ELF-1 (cell line): ENCODE measurements at places on chromosomes 12 and 14.
A peak's percentile ranks its signal among the peaks of the same experiment; 100 is the strongest.

GRCh38 chr14:94690896-94691659 is 78.8 kb downstream of the GSC start:
- DNase-seq, result no peak

GRCh38 chr14:98961191-98961590 is 310.8 kb downstream of the BCL11B start:
- no peak for DNase-seq

DNA sequence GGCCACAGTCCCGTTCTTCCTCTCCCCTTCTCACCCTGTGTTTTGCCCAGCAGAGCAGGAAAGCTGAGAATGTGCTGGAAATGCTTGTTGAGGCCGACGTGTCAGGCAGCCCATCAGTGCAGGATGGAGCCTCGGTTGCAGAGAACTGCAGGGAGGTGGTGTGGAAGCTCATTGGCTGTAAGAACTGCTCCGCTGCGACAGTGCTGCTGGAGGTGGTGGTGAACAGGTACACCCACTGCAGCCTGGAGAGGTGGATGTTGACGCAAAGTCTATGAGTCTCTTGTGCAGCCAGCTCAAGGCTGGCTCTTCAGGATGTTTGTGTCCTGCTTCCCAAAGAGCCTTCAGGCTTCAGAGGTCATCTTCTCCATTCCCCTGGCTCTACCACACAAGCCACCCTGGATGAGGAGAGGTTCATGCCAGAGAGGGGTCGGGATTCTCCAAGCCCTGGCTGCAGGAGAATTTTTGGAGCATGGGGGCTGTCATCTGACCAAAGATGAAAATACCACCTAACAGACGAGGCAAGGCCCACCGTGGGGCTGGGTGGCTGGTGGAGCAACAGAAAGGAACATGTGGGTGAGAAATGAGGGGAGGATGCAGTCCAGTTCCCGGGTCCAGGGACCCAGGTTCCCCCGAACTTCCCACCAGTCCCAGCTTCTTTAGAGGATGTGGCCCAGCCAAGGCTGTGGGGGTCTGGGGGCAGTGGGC is 174.1 kb upstream of the PRMT8 start:
- no peak for DNase-seq

GRCh38 chr12:91851741-91852477 is 293.7 kb downstream of the BTG1 start:
- no peak for DNase-seq

- no peak for DNase-seq
Measured at GRCh38 chr12:2335513-2335912, 282.7 kb downstream of the CACNA1C start.

DNA sequence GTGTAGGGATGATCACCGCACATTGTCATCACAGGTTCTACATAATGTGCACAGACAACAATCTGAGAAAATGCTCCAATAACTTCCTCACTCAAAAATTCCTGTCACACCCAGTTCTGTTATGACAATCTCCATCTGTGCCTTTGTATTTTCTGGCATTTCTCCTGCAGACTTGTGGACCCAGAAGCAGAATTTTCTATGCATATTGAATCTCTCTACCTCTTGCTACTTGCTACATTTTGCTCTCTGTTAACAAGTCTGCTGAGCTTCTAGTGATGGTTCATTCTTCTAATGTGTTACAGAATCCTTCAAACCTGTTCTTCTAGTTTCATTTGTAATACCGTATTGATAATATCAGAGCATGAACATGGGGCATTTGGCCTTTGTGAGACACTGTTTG is 127.8 kb upstream of the PTPRQ start:
- no peak for DNase-seq

DNA sequence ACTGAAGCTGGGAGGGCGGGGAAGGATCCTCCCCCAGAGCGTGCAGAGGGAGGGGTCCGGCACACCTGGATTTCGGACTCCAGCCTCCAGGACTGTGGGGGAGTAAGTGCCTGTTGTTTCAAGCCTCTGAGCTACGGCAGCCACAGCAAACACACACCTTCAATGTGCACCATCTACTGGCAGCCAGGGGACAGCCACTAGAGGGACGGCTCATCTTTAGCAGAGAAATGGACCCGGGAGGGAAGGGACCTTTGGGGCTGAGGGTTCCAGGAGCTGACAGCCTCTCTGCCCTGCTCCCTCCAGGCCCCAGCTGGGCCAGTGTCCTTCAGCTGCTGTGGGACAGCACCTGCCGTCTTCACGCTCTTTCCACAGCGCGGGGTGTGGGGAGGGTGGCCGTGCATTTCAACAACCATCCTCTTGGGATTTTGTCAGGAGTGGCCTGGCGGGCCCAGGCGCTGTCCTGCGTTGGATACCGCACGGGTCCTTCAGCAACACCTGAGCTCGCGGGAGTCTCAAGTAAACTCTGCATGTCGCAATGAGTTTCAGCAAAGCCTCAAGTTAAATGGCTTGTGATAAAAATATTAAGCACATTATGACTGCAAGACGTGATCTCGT is 209.2 kb upstream of the C14orf180 start:
- DNase-seq, result peak; percentile 71

DNA sequence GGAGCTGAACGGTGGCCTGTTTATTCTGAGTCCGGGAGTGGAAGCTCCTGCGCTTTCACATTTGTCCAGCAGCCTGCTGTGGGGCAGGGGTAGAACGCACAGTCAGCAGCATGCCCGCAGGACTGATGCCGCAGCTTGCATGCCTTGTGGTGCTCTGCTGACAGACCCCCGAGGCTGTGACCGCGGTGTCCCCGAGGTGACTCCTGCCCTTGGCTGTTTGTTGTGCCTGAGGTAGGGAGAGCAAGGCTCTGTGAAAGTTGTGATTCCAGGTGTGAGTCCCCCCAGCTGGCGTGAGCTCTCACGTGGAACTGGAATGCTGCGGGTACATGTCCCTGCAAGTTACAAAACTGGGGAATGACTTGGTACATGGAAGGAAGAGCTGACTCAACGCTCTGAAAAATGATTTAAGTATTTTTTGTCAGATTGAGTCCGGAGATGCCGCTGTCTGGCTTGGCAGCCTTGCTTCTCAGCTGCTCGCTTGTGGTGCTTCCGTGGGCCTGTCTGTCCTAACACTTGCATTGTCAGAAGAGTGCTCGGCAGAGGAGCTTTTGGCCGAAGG is 18.1 kb downstream of the MLXIP start:
- DNase-seq, result no peak

DNA sequence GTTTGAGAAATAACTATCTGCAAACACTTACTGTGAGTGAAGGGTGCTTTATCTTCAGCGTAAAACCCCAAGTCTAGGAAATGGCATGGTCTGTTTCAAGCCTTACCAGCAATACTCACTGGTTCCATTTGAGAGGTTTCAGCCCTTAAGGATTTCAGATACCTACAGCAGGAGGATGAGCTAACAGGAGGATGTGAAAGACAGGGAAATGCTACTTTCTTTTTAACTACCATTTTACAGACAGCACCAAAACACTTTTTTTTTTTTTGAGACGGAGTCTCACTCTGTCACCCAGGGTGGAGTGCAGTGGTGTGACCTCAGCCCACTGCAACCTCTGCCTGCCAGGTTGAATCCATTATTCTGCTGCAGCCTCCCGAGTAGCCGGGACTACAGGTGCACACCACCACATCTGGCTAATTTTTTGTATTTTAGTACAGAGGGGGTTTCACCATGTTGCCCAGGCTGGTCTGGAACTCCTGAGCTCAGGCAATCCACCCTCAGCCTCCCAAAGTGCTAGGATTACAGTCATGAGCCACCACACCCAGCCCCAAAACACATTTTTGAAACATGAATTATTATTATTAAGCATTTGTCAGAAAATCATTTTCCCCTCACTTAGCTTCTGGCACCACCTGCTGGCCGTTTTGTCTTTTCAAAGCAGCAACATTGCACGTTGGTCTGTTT is 4.6 kb downstream of the MTRFR start:
- DNase-seq, result no peak

GRCh38 chr12:9971181-9971580 is at the start of gene CLEC12A:
CLEC12A (plus strand) TSS chr12:9971409; CDS start chr12:9971597, 188 bp downstream.
- DNase-seq, result no peak

DNA sequence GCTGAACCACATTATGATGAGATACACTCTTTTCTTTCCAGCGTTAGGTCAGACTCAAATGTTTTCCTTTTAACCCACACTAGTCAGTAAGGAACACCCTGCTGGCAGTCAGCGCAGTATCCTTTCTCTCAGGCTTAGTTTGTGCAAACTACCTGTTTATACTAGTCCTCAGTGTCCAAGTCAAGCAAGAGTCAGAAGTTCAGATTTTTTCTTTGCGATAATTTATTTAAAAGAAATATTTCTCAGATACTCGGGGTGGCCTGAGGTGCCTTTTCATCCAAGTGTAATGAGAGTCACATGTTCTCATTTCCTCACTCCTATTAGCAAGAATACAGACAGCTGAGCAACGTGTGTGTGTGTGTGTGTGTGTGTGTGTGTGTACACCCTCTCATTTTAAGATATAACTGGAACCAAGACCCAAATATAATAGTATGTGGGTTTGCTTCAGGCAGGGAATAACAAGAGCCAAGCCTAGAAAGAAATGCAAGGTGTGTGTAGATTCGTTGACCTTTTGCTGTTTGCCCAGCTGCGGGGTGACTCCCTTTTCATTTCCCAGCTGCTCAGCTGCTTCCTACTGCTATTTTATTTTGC is 182.7 kb downstream of the KICS2 start:
- DNase-seq, result no peak

GRCh38 chr12:101697930-101698799 is 725 bp downstream of the CHPT1 start:
- DNase-seq, result peak; percentile 52

DNA sequence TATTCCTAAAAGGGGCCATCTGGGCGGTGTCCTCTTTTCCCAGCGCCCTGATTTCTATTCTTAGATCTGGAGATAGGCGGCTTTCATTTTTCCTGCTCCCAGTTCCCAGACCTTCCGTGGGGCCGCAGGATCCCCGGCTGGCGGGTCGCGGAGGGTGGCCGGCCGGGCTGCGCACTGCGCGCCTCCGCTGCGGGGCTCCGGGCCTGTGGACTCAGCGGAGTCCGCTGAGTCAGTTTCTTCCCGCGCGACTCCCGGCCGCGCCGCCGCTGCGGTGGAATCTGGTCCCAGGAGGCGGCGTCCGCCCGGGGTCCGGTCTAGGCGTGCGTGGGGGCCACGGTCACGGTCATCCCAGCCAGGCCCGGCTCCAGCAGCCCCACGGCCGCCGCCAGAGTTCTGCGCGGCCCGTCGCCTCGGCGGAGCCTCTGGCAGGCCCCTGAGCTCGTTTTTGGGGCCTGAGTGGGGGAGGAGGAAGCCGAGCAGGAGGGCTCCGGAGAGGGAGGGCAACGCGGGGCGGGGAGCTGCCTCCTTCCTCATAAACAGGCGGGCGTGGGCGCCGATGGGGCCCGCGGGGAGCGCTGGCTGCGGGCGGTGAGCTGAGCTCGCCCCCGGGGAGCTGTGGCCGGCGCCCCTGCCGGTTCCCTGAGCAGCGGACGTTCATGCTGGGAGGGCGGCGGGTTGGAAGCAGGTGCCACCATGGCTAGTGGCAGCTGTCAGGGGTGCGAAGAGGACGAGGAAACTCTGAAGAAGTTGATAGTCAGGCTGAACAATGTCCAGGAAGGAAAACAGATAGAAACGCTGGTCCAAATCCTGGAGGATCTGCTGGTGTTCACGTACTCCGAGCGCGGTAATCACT is at the start of gene LRRK2:
Gene LRRK2, plus strand, starts transcription at position 559 of the 853 bp plus-strand sequence. Its CDS starts 135 bp downstream, at position 694.
- DNase-seq, result peak; percentile 47

- no peak for DNase-seq
Measured at GRCh38 chr12:65501935-65502334, 223.5 kb downstream of the MSRB3 start.

DNA sequence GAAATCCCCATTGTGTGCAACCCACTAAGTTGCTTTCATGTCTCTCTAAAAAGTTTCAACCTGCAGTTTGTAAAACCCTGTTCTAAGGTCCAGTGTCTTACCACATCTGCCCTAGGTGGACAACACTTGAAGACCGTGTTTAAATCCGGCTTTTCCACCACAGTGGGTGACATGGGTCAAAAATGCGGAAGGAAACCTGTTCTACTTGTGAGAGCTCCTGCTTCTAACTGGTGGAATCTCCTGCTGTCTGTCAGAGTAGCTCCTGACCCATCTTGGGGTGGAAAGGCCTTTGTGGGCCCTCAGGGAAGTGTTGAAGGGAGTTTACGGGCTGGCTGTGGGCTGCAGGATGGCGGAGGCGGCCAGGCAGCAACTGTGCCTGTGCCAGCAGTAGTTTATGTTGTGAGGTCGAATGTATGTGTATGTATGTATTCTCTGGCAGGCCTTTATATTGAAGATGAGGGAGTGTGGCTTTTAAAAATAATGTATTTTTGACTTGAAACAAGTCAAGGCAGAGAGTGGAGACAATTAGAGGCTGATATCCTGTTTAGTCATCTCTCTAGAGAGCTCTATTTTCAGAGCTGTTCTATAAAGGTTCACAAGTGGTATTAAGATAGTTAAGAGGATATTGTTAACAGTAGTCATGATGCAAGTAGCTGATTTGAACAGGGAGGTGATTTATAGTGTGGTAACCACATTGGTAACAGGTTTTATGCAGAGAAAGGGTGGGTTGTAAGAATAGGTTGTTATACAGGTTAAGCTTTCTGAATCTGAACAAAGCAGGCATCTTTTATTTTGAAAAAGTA is 67.0 kb downstream of the PRKCH start:
- DNase-seq, result peak; percentile 69

DNA sequence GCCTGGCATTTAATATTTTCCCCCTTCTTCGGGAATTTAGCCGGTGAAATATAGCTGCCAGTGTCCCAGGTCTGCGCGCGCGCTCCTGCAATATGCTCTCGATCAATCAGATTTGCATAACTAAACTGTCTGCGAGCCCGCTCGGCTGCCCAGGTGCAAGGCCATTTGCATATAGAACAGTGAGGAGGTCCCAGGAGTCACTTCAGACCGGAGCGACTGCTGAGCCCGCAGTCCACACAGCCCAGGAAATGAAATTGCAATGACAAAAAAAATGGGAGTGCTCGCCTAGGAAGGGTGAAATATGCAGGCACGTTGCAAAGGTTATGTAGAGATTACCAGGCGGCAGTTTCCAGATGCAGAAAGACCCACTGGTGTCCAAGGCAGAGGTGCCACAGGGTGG is 228.5 kb downstream of the VRK1 start:
- peak; percentile 41 for DNase-seq

DNA sequence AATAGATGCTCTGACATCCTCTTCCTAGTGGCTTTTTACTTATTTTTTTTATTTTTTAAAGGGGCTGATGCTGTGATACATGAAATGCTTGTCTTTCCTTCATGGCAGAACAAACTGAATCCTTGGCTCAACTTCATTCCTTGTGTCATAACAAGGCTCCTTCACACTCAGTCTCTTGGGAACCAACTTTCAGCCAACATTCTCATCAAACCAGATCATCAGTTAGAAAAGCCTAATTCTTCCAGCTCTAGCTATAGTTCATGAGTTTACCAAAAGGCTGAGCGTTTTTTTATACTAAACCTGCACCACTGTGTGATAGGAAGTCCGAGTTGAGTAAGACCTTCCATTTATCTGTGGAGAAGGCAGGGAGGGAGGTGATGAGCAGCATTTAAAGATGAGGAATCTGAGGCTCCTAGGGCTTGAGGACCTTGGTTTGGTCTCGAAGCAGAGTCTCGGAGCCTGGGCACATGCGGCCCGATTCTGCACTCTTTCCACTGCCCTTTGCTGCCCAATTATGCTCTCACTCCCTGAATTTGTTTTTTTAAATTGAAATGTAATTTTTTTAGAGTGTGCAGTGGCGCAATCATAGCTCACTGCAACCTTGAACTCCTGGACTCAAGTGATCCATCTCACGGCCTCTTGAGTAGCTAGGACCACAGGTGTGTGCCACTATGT is 8.2 kb downstream of the GPRC5D start:
- no peak for DNase-seq
